ENCODE measurements at places on chromosomes 2 and 18.

DNA sequence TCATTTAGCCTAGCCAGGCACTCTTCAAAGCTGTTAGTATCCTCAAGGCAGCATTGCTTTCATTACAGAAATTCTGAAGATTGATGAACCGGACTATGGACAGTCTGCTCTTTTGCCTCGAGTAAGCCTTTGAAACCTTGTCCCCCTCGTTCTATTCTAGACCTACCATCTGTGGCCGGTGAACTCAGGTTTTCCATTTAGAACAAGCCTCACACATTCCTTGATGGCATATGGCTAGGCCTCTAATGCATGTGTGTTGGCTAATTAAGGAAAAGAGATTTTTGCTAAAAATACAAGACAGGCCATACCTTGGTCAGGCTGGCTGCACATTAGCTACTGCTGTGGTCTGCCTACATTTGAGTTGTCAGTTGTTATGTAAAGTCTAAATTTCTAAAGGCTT, 111.8 kb downstream of the CERS6 start:
- no peak for DNase-seq

DNA sequence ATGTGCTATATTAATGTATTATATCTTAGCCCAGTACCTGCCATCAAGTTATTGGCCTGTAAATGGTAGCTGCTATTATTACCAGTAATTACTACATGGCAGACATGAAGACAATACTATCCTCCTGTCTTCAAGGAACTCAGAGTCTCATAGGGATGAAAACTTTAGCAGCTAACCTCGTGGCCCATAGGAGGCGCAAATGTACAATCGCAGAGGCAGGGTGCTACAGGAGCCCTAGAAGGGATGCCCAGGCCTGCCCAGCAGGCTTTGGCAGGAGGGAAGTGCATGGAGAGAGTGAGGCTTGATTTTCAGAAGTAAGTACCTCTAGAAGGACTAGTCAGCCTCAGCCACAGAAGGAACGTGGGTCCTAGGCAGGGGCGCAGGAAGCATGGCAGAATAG, 44.7 kb upstream of the KIDINS220 start:
- peak; percentile 51 for DNase-seq

DNA sequence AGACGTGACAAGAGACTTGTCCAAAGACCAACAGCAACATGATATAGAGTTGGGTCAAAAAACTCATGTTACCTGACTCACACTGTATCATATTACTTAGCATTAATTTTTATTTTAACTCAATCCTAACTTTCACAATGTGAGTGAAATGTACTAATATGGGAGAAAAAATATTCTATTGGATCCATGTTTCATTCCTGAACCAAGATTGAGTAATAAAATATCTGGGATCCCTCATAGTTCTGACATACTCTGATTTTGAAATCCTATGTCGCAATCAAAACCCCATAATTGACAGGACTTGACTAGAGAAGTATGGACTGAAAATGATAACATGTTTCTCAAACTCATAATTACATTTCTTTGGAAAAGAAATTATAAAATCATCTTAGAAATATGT, 190.4 kb downstream of the RIT2 start:
- DNase-seq, result no peak

GRCh38 chr18:22543769-22544168, 126.1 kb upstream of the CTAGE1 start:
- DNase-seq, result no peak

Measured in SK-N-SH (cell line).